SW480 (cell line): ENCODE measurements at places on chromosomes 5 and 9.
A peak's percentile ranks its signal among the peaks of the same experiment; 100 is the strongest.

- no peak for DNase-seq
Observed at GRCh38 chr9:137741330-137741729, 122.5 kb downstream of the EHMT1 start.

GRCh38 chr9:70144131-70144503 lies 100.5 kb downstream of the MAMDC2 start:
- no peak for DNase-seq

GRCh38 chr9:1522219-1522767 lies 472.1 kb downstream of the DMRT2 start:
- DNase-seq = no peak

DNA sequence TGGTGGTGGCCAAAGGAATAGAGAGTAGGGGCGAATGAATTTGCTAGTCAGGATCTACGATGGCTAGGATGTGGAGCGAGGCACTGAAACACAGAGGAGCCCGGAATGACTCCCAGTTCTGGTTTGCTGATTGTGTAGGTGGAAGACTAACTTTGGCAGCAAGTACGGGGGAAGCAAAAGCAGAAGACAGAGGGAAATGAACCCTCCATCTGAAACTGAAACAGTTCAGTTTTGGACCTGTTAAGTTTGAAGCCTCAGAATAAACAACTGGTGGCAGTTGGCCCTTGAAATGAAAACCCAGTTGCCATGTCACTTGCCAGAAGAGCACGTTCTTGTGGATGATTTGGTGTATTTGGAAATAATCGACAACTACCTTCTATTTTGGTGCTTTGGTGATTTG lies 15.4 kb upstream of the SMIM15 start:
- no peak for DNase-seq

DNA sequence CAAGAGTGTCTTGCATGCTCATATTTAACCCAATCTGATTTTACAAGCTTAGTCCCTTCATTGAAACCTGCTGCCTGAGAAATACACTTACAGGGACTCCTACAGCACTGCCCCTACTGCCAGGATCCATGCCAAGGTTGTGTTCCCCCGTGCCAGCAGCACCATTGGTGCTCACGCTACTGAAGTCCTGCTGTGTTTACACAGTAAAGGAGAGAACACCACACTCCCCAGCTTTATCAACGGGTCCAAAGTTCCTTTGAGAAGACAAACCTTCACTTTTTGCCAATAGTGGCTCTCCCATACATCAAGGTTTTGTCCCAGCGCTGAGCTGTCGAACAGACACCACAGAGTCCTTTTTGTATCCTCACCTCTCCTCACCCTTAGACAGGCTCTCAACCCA lies 155.1 kb upstream of the WWC1 start:
- no peak for DNase-seq

DNA sequence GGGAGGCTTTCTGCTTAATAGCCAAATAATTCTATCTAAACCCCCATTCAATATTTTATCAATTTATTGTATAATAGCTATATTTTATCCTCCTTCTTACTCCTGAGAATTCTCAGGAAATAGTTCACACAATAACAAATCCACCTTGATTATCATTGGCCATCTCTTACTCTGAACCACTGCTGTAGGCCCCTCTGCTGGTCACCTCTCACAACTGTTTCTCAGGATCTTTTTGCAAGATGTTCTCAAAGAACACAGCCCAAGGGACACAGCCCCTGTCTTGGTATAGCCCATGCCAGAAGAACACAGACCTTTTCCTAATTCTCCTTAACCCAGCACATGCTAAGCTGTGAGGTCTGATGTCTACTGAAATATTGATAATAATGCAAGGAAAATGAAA lies 74.9 kb upstream of the HTR4 start:
- peak; percentile 8 for DNase-seq

GRCh38 chr9:38091310-38092199 lies 22.5 kb upstream of the SHB start:
- DNase-seq = no peak

GRCh38 chr9:97903177-97903576 lies 19.1 kb downstream of the TRMO start:
- no peak for DNase-seq

- no peak for DNase-seq
Observed at GRCh38 chr9:128099932-128100491, 27.5 kb downstream of the PTGES2 start.

DNA sequence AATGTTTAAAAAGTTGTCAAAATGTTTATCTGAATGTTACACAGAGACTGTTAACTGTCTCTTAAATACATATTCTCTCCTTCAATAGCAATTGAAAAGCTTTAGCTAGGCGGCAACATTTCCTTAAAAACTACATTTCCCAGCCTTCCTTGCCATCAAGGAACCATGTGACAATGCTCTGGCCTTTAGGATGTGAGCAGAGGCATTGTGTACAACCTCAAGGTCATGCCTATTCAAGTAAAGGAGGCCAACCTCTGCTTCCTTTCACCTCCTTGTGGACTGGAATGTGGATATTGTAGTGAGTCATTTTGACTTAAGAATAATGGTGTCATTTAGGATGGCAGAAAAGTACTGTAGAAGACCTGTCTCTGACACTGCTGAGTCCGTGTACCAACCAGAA lies 23.7 kb upstream of the MROH2B start:
- no peak for DNase-seq

DNA sequence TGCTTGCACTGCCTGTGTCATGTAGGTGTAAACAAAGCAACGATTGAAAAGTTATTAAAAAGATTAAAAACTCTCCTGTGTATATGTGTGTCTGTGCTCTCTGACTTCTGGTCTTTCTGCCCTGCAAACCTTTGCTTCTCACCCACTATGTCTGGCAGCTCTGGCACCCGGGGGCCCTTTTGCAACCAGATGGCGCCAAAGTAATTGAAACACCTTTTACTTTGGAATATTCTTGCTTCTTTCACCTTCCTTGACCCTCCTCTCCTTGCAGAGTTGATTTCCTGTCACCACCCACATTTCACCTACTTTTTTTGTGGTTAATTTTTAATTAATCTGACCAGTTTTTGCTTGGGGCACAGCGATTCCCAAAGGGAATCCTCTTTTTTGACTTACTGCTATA lies 275.5 kb downstream of the ARHGEF28 start:
- DNase-seq = peak; percentile 33

DNA sequence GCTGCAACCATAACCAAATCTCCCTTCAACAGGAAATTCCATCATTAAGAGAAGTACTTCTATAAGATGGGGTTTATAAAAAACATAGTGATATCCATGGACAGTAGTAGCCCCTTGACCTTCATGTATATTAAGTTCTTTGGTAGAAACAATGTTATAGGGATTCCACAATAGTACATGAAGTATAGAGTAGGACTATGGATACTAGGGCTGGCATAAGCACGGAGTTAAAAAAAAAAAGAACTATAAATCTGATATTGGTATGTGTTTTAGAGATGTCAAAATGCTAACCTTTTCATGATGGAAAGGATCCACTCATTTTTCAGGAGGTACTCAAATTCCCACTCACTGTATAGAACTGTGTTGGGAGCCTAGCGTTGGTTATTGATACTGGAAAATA lies 337.6 kb downstream of the FGF10 start:
- DNase-seq = peak; percentile 5

DNA sequence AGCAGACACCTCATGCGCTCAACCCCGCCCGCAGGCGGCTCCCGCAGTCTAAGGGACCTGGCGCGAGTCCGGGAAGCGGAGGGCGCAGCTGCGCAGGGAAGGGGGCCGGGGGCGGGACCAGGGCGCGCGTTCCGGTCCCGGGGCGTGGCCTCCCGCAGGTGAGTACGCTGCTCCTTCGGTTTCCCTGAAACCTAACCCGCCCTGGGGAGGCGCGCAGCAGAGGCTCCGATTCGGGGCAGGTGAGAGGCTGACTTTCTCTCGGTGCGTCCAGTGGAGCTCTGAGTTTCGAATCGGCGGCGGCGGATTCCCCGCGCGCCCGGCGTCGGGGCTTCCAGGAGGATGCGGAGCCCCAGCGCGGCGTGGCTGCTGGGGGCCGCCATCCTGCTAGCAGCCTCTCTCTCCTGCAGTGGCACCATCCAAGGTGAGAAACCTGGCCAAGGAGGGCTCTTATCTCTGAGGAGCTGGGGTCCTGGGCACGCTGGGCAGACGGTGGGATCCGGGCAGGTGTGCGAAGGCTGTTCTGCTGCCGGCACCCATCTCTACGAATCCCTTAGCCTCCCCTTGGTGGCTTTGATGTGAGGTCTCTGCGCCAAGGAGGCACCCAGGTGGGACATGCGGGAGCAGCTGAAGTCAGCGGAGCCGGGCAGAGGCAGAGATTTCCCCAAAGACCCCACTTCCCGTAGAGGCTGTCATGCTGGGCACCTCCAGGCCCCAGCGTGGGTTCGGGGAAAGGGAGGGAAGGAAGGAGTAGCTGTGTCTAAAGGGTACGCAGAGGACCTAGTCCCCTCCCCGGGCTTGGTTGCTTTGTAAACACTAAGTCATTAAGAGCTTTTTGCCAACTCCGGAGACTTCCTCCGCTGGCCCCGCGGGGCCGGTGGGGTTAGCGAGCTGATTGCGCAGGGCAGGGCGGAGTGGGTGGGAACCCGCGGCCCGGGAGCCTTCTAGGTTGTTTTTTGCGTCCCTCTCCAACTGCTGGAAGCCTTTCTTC lies at the start of gene F2RL1:
Gene F2RL1, plus strand, starts transcription at position 187 of the 988 bp plus-strand sequence. Its CDS starts 153 bp downstream, at position 340.
- peak; percentile 93 for DNase-seq

DNA sequence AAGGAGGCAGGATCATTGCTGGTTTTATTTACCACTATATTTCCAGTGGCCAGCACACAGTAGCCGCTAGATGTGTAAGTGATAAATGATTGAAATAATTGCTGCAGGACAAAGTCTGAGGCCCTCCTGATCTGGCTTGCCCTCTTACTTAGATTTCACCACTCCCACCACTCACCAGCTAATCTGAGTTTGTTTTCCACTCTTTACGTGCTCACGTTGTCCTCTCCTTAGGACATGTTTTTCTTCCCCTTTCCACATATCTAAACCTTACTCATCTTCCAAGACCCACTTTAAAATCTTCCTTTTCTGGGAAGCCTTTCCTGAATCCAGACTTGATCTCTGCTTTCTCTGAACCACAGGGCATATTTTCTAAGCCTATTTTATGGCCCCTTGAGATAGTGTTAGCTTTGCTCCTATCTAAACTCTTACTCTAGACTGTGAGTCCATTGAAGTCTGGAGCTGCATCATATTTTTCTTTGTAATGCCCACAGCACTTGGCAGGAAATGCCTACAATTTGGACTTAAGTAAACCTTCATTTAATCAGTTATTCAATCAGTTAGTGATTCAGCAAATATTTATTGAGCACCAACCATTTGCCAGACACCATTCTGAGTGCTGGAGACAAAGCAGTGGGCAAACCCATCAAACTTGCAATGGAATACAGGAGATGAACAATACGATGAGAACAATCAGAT lies 2.4 kb downstream of the TLR4 start:
- no peak for DNase-seq

- no peak for DNase-seq
Observed at GRCh38 chr5:172336676-172337285, 53.2 kb upstream of the UBTD2 start.

- peak; percentile 28 for DNase-seq
Observed at GRCh38 chr5:115179394-115180164, 9.9 kb upstream of the TRIM36 start.

- DNase-seq = no peak
Observed at GRCh38 chr9:116713271-116713670, 26.2 kb downstream of the TRIM32 start.

DNA sequence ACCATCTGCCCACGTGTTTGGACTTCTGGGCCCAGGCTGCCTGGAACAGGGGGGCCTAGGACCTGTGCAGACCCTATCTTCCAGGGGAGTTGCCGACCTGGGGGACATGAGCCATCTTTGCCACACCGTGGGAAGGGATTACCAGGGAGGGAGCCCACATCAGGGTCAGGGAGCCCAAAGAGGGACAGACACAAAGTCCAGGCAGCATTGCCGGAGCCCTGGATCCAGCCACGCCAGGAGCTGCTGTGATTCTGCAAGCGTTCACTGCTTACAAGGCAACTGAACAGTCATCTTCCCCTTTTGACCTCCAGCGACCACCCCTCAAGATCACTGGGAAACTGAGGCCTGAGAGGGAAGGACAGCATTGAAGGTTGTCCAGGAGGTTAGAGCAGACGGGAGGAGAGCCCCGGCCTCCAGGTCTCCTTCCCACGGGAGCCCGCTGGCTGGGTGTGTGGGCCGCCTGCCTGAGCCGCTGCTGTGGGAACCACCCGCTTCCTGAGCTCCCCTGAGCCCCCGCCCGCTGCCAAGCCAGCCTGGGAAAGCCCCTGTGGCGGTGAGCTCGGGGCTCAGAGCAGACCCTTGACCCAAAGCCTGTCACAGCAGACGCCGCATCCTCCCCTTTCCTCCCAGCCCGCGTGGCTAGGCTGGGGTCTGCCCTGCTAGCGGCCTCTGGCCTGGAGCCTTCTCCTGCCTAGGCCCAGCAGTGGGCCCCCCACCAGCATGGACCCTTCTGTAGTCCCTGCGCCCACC lies 17.1 kb upstream of the NOTCH1 start:
- DNase-seq = no peak

GRCh38 chr9:112434487-112434886 lies 52.1 kb upstream of the KIAA1958 start:
- no peak for DNase-seq

DNA sequence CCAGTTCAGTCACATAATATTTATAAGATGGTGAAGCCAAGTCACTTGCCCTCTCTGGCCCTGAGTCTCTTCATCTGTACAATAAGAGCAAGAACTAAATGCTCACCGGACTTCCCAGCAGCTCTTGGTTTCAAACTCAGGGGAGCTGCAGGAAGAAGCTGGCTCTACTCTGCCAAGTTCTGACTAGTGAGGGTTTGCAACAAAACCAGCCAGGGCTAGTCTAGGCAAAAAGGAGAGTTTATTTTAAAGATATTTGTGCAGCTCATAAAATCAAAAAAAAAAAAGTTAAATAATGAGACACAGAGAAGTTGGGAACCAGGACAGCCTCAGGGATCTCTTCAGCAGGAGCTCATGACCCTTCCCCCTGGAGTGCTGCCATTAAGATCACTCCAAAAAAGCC lies 107.3 kb downstream of the DOCK2 start:
- no peak for DNase-seq

DNA sequence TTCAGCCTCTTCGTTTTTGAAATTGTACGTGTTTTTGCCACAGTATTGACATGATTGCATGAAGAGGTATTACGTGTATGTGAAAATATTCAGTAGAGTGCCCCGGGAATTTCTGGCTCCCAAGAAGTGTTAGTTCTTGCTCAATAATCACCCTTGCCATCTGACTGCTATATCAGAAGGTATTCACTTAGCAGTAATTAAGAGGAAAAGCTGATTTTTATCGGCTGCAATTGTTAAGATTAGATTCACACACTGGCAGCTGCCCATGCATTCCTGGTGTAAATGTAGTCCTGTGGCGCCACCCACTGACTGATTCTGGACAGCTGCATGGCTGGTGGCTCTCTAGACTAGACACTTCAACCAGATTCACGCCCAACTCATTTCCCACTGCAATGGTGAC lies 440.1 kb upstream of the ADAMTS16 start:
- peak; percentile 79 for DNase-seq

GRCh38 chr9:91991721-91992341 lies 41.8 kb upstream of the ROR2 start:
- no peak for DNase-seq

GRCh38 chr5:40746703-40747102 lies 9.1 kb downstream of the TTC33 start:
- no peak for DNase-seq
